ENCODE measurements at places on chromosomes 2 and 18. TPM values are rescaled to one million over a fixed set of nuclear protein-coding genes. Genes with fewer than 3 reads are reported as not detected.

FHOD3 gene
- 0.73 TPM for total RNA-seq

LYPD6B gene
- total RNA-seq = 14.5 TPM

DCDC2C gene
- not detected for total RNA-seq

G6PC2 gene
- not detected for total RNA-seq

EML4 gene
- 41.1 TPM for total RNA-seq

EVX2 gene
- total RNA-seq = not detected

PAX3 gene
- total RNA-seq = 2.3 TPM

SCYGR2 gene
- total RNA-seq = not detected
